ENCODE measurements at places on chromosomes 11 and 22.
A peak's percentile ranks its signal among the peaks of the same experiment; 100 is the strongest.

GRCh38 chr22:44396727-44397722, 84.3 kb upstream of the SHISAL1 start:
- no peak for DNase-seq

GRCh38 chr11:12393691-12394090, 16.3 kb downstream of the PARVA start:
- DNase-seq = no peak

GRCh38 chr22:25402160-25402500, 162.3 kb upstream of the GRK3 start:
- DNase-seq = no peak

- no peak for DNase-seq
Measured at GRCh38 chr11:64285885-64286800, 495 bp downstream of the GPR137 start.

GRCh38 chr22:42320443-42321416, 50.3 kb upstream of the TCF20 start:
- DNase-seq = peak; percentile 77
